NCI-H446 (cell line): ENCODE measurements at places on chromosomes 1 and 21.
A peak's percentile ranks its signal among the peaks of the same experiment; 100 is the strongest.

- DNase-seq = no peak
Observed at GRCh38 chr1:20448671-20449071, 37.3 kb downstream of the CAMK2N1 start.

DNA sequence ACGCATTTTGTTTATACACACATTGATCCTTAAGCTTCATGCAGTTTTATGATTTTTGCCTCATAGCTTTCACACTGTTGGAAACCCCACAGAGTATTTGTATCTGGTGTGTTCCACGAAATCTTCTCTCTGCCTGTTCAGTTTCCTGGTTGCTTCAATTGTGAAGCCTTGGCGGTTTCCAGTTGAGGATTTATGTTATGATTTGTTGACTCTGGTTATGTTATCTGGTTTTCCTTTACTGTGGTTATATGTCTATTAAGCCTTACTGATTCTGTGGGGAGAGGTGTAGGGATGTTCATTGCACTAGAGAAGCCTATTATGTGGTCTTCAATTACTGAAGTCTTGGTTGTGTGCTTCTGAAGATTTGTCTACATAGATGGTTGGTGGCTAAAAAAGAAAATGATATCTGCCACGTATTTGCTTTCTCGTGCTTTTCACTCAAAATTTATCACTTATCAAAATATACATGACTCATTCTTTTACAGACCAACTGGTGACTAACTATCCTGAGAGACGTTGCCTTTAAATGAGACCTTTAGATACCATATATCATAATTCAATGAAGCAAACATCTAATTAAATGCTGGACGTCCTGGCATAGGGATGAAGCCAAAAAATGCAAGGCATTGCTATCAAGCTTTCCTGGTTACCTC, 488.0 kb upstream of the B3GALT2 start:
- no peak for DNase-seq

- DNase-seq = no peak
Observed at GRCh38 chr1:70902211-70902610, 145.4 kb downstream of the PTGER3 start.

DNA sequence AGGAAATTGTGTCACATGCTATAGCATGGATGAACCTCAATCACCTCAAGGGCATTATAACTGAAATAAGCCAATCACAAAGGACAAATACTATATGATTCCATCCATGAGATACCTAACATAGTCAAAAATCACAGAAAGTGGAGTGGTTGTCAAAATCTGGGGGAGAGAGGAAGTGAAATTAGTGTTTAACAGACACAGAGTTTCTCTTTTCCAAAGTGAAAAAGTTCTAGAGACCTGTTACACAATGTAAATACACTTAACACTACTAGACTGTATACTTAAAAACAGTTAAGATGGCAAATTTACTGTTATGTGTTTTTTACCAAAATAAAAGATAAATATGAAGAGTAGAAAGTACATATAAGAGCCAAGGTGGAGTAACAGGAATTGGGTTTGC, 31.8 kb downstream of the ZNF644 start:
- DNase-seq = no peak

GRCh38 chr1:219460896-219461815, 151.7 kb downstream of the ZC3H11B start:
- DNase-seq = no peak

- DNase-seq = no peak
Observed at GRCh38 chr1:215228193-215228592, 145.7 kb downstream of the KCNK2 start.

- DNase-seq = no peak
Observed at GRCh38 chr1:26189751-26190275, 589 bp upstream of the CATSPER4 start.

GRCh38 chr1:248421384-248421783, 18.5 kb downstream of the OR2T1 start:
- no peak for DNase-seq

DNA sequence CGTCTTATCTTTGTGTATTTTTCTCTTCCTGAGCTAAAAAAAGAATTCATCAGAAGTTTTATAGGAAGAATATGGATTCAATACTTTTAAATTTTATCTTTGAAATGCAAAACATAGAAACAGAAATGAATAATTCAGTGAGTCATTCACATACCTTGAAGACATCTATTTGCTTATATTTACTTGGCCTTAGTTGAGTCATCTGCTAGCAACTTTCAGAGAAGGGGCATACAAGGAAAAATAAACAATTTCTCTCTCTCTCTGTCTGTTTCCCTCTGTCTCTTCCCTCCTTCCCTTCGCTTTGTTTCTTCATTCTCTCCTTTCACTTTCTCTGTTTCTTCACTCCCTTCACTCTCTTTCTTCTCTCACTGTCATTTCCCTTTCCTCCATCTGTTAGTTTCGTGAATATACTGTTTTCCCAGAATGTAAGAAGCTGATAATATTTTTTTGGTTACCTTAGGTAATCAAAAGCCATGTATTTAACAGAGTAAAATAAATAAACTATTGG, 477.2 kb downstream of the BRINP3 start:
- DNase-seq = no peak

- no peak for DNase-seq
Observed at GRCh38 chr1:99655376-99655775, 9.5 kb downstream of the PALMD start.

DNA sequence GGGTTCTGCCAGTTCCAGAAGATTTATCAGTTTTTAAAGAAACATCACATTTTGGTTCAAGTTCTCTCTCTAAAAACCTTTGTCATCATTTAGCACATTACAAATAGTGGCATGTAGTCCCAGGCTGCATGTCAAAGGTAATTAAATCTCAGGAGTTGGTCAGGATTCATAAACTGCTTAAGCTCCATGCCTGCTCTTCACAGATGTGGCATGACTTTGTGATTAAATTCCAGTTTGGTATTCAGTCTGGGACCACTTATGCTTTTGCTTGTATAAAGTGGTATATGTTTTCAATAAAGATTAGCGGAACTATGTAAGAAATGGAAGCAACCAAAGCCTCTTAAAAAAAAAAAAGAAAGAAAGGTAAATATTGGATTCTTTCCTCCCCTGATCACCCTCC, 408.0 kb downstream of the DISC1 start:
- no peak for DNase-seq

- no peak for DNase-seq
Observed at GRCh38 chr1:54710434-54710833, 5.2 kb upstream of the TTC4 start.

DNA sequence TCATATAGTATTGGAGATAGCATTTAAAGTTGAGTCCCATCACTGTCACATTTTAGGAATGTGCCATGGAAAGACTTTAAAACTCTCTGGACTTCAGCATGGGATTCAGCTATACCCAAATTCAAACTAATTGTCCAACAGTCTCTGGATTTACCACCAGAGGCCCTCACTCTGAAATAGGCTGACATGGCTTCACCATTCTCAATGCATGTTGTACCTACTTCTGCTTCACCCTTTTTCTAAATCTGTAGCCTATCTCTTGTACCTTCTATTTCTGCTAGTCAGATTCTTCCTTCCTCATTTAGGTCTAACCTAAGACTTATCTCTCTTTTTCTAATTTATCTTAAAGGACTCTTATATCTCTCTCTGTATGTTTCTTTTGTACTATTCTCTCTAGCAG, 512.7 kb upstream of the ZRANB2 start:
- peak; percentile 35 for DNase-seq

GRCh38 chr21:38831526-38832467, 26.1 kb downstream of the ETS2 start:
- DNase-seq = no peak

- DNase-seq = no peak
Observed at GRCh38 chr1:192632641-192633532, 3.1 kb upstream of the RGS13 start.

GRCh38 chr1:229171934-229172333, 99.0 kb upstream of the RAB4A start:
- no peak for DNase-seq

DNA sequence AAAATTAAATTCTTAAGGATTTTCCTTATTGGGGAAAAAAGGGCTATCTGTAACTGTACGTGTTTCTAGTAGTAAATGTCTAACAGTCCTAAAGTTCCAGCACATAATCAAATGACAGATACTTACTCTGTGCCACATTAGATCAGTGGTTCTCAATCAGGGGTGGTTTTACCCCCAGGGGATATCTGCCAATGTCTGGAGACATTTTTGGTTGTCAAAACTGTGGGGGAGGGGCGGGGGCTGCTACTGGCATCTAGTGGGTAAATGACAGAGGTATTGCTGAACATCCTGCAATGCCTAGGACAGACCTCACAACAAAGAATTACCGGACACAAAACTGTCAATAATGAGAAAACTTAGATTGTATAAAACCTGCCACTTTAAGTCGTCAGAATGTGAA, 33.4 kb upstream of the PTPRC start:
- DNase-seq = no peak

DNA sequence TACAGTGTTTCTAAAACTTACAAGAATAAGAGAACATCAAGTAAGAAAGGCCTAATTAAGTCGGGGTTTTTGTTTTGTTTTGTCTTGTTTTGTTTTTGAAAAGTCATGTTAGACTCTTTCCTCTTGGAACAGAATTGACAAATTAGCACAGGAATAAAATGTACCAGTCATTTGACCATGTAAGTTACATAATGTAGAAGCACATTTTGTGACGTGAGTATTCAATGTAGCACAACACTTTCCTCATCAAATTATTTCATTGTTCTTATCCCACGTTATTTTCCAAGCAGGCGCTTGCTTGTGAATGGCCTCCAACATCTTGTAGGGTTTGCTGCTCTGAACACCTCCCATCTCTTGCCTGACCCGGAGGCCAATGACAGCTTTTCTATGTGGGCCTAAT, 34.7 kb upstream of the DNASE2B start:
- DNase-seq = no peak

GRCh38 chr1:8155528-8156186, 129.5 kb upstream of the ERRFI1 start:
- no peak for DNase-seq

GRCh38 chr1:118290571-118290970, 105.5 kb upstream of the SPAG17 start:
- DNase-seq = no peak

- no peak for DNase-seq
Observed at GRCh38 chr1:112395256-112395820, 676 bp upstream of the CTTNBP2NL start.

- DNase-seq = no peak
Observed at GRCh38 chr1:35408925-35409324, 140.4 kb downstream of the ZMYM4 start.

DNA sequence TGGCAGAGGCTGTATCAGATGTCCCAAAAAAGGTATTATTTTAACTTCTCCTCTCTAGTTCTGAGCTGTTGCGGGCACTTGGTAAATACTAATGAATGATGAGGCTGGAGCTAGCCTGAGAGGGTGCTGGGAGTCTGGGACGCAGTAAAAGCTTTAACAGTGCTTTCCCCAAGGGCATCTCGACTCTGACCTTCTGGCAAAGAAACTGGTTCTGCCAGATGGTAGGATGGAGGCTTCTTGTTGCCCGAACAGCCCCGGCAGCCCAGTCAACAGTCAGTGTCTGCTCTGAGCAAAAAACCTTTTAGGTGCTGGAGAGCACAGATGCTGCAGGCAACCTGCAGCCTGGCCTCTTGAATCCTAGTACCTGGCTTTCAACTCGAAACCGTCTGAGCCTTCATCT, 2.5 kb upstream of the PNRC2 start:
- DNase-seq = peak; percentile 90

DNA sequence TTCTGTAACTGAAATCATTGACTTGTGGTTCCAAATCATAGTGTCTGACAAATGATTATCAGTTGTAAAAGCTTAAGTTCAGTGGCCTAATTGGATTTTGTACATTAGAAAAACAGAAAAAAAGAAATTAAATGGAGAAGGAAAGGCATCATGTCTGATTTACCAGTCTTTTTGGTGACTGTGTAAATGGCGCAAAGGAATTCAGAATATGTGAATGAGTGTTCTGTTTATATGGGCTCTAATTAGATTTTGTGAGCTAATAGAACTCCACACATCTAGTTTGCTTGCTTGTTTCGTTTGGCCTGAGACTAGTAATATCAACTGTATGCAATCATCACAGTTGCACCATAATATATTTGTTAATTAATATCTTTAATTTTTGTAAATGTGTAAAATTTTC, 151.7 kb downstream of the PLA2G4A start:
- DNase-seq = no peak

- DNase-seq = no peak
Observed at GRCh38 chr1:200095057-200095577, 67.6 kb downstream of the NR5A2 start.

DNA sequence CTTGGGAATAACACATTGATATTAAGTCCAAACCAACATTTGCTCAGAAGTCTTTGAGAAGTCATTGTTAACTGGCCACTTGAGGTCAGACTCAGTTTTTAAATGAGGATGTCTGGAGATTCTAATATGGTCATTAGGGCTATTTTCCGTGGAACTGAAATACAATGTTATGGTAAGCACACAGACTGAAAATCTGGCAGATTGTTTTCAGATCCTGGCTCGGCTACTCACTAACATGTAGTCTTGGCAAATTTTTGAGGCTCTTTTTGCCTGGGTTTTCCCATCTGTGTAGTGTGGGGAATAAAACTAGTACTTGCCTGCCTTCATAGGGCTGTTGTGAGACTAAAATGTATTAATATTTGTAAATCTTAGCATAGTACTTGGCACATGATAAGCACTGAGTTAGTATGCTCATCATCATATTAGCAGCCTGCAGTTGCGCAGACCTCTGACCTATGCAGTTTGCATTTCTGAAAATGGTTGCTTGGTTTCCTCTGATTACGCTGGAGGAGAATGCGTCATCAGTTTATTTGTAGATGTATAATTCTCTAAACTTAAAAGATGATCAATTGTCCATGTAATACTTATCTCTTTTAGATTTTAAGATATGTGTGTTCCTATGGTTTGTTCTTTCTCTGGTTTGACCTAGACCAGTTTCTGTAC, 100.8 kb downstream of the C1orf21 start:
- DNase-seq = no peak

DNA sequence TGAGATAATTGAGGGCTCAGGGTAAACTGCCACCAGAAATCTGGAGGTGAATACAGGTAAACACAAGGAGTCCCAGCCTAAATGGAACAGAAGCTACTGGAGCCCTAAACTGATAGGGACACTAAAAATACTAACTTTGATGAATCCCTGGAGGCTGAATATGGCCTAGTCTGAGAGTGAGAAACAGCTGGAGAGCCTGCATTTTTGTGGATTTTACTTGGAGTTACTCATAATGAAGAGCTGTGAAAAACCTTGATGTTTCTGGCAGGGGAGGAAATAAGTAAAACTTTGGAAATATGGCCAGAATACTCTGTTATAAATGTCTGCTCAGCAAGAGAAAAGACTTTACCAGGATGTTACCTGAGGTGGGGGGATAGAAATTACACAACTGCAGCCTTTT, 164.4 kb downstream of the LIPI start:
- no peak for DNase-seq

- no peak for DNase-seq
Observed at GRCh38 chr1:204453141-204453772, 41.3 kb downstream of the PIK3C2B start.

- no peak for DNase-seq
Observed at GRCh38 chr1:17669866-17670451, 85.2 kb upstream of the ACTL8 start.

GRCh38 chr1:151443846-151444782, 15.2 kb downstream of the POGZ start:
- peak; percentile 63 for DNase-seq

GRCh38 chr1:218592688-218593087, 247.6 kb downstream of the TGFB2 start:
- DNase-seq = no peak
